ENCODE measurements at places on chromosomes 1 and 21.

- no peak for DNase-seq
Observed at GRCh38 chr21:29801122-29801521, 138.7 kb downstream of the GRIK1 start.

- DNase-seq, result no peak
Observed at GRCh38 chr1:94463056-94463764, 45.0 kb downstream of the ABCD3 start.

- no peak for DNase-seq
Observed at GRCh38 chr1:235893840-235894239, 27.1 kb upstream of the LYST start.

DNA sequence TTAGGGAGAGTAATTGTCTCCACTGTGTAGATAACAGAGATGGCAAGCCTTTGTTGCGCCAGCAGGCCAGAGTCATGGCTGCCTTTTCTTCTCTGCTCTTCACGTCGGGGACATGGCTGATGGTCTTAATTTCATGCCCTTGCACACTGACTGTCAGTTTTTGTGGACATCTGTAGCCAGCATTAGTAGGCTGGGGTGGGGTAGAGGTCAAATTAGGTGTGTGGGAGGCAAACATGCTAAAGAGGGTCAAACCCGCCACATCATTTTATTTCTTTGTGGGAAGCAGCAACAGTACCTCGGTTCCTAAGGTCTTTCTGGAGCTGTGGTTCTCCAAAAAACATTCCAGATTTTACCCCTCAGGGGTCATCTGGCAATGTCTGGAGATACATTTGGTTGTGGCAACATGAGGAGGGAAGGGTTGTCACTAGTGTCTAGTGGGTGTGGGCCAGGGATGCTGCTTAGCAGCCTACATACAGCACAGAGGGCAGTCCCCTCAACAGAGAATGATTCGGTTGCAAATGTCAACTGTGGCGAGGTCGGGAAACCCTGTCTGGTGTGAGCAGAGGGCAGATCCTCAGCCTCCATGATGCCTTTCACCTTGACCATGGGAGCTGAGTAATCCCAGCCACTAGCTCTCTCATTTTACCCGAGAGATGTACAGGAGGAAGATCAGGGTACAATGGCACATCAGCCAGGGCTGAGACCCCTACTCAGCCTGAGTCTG lies 14.7 kb downstream of the RUNX1 start:
- no peak for DNase-seq

GRCh38 chr1:161720956-161721737 lies at the start of gene FCRLB:
FCRLB (plus strand) TSS chr1:161721544; CDS start chr1:161722673, 1,129 bp downstream.
- DNase-seq, result no peak

GRCh38 chr1:196180847-196181593 lies 427.2 kb downstream of the KCNT2 start:
- DNase-seq, result no peak

GRCh38 chr1:159200769-159201168 lies 3.9 kb upstream of the ACKR1 start:
- DNase-seq, result no peak

DNA sequence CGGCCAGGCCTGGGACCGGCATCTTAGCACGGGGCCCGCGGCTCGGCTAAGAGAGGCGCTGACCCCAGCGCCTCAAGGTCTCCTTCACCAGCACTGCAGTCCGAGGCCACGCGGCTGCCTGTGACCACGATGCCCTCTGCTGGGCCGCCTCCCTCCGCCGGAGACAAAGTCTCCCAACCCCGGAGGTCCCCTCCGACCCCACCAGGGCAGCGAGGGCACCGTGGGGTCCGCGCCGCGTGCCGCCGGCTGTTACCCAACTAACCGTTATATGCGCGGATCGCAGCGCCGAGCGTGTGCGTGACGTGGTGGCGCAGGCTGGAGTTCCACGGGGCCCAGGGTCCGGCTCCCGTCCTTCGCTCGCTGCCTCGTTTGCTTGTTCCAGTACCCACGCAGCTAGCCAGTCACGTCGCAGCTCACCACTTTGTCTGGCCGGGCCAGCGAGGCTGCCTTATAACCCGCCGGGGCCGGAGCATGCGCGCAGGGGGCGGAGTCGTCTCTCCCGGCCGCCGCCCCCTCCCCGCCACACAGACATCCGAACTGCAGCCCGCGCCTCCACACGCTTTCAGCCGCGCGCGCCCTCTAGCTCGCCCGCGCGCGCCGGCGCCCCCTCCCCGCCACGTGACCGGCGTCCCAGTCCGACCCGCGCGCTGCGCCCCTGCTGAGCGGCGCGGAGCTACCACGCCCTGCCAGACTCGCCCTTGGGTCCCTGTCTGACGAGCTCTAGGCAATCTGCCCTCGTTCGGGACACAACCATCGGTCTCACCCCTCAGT lies at the start of gene SLC16A1:
TSS of gene SLC16A1 (minus strand) at position 424 of the 771 bp plus-strand sequence. CDS start 26,888 bp downstream, outside the sequence.
- DNase-seq, result peak; percentile 95

DNA sequence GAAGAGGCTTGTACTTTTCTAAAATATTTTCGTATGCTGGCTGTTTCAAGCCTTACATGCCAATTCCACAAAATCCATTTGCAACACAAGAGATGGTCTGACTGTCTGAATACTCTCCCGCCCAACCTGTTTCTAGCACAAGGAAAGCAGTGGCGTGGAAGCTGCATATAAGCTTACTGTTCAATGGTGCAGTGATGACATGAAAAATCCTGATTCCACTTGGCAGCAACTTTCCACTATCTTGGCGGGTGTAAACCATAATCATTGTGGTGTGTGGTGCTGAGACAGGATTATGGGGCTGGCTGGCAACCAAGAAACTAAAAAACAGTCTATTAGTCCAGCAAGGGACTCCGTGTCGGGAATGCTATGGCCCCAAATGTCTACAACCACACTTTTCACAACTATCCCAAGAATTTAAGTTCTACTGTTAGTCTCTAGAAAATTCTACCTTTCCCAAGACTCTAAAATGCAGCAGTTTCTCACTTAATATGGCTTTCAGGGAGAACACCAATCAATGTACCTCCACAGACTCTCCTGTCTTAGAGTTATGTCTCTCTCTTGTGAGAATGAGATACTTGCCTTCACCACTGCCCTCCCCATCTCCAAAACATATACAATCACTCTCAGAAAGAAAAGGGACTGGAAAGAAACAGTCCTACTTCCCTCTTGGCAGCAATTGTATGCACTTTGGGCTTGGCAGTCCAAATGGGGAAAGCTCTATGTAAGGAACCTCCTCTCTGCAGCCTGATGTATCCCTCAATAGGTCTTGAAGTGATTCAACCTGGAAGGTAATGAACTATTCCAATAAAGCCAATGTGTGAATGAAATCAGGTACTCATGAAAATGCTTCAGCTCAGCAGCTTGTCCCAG lies 9.5 kb downstream of the COLGALT2 start:
- peak; percentile 74 for DNase-seq

DNA sequence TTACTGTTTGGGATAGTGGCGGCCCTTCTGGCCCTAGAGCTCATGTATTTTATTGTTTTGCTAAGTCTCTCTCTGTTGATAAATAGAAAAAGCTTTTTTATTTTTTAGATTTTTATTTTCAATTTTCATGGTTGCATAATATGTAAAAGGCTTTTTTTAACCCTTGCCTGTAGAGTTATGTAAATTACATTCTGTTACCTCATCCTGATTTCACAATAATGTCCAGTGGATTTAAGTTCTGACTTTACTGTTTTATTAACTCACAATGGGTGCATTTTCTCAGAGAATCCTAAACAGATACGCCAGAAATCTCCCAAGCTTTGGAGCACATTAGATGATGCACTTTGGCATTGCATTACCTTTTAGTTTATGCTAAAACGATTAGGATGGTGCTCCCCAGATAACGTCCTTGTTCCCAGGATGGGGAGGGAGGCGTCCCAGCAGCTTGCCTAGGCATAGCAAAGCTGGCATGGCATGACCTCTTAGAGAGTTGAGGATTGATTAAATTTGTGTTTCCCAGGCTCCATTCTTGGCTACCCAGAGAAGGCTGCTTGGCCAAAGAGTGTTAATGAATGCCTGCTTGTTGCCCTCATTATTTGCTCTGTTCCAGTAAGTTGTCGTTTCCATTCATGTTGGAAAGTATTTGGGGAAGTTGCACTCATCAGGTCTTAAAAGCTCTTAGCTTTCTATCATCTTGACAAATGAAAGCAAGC lies 17.1 kb downstream of the UTP25 start:
- DNase-seq, result no peak

GRCh38 chr1:245398180-245398579 lies 243.4 kb downstream of the KIF26B start:
- DNase-seq, result no peak

- DNase-seq, result no peak
Observed at GRCh38 chr1:188367661-188368060, 1538.9 kb downstream of the PLA2G4A start.

GRCh38 chr1:22680726-22681125 lies 27.7 kb downstream of the C1QB start:
- DNase-seq, result no peak

DNA sequence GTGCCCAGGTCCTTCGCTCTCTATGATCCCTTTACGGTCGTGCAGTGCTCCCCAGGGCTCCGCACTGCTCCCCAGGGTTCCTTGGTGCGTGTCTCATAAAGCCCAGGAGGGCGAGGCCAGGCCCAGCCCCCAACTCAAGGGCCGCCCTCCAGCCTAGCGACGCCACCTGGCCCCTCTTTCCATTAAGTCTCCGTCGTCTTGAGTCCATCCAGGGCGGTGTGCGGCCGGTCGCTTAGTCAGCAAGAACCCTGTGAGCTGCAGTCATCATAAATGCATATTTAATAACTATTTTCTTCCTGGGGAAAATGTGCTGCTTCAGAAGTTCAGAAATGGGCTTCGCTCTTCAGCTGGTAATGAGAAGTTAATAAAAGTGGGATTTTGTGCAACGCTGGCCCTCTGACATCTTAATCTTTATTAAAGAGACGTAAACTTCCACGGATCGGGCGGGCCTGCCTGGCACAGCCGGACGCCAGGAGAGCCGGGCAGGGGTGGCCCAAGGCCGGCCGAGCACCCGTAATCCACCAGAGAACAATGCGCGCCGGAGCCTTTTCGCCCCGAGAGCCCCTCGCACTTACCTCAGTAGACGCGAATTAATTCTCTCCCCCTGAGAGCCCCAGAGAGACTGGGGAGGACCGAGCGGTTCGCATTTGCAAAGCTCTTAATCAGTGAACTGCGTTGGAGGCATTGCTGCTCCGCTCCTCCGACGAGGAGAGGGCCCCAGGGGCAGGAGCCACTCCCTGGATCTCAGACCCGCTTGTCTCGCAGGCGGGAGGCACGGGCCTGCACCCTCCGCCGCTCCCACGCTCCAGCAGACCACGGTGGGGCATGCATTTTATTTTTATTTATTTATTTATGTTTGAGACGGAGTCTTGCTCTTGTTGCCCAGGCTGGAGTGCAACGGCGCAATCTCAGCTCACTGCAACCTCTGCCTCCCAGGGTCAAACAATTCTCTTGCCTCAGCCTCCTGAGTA lies 188.3 kb upstream of the ARHGEF16 start:
- DNase-seq, result no peak

GRCh38 chr1:230979389-230979716 lies 459 bp downstream of the ARV1 start:
- no peak for DNase-seq

- peak; percentile 38 for DNase-seq
Observed at GRCh38 chr1:245693941-245694752, 539.4 kb downstream of the KIF26B start.

GRCh38 chr1:171948511-171948910 lies 107.2 kb downstream of the DNM3 start:
- no peak for DNase-seq

DNA sequence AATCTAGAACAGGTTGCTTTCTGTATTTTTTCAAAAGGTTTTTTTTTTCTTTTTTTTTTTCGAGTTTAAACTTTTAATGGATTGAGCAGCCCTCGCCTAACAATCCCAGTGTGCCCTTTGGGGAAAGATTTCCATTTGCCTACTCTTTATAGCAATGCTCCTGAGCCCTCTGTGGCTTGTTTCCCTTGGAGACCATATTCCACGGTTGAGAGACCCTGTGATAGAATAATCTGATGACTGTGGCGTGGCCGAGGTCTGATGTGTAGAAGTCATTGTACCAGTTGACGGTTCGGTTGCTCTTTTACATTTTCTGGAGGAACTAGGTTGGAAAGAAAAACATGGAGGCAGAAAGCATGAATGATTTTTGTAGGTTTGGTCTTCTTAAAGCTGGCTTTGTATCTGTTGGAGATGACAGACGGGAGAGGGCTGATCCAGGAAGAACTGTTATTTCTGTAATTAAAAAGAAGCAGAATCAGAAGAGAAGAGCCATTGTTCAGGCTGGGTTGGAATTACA lies 305.7 kb upstream of the NRIP1 start:
- DNase-seq, result no peak

GRCh38 chr1:152189657-152190442 lies 30.8 kb upstream of the RPTN start:
- DNase-seq, result no peak

DNA sequence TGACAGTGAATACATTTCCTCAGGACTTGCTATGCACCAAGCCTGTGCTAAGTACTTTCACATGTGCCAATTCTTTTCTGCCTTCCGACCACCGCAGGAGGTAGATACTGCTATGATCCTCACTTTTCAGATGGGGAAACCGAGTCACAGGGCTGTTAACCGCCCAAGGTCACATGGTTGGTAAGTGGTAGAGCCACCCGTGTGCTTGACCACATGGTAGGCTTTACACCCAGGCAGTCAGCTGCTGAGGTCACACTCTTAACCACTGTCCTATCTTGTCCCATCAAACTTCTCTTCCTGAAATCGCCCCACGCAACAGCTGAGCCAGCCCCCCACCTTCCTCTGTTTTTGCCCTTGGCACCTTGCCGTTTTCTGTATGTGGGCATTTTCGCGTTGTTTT lies 31.0 kb upstream of the SDHB start:
- no peak for DNase-seq

- no peak for DNase-seq
Observed at GRCh38 chr1:57272601-57273000, 151.3 kb downstream of the DAB1 start.

- DNase-seq, result no peak
Observed at GRCh38 chr1:43454270-43455011, 710 bp upstream of the HYI start.

- DNase-seq, result peak; percentile 11
Observed at GRCh38 chr21:45147473-45148315, 73.3 kb downstream of the ADARB1 start.

DNA sequence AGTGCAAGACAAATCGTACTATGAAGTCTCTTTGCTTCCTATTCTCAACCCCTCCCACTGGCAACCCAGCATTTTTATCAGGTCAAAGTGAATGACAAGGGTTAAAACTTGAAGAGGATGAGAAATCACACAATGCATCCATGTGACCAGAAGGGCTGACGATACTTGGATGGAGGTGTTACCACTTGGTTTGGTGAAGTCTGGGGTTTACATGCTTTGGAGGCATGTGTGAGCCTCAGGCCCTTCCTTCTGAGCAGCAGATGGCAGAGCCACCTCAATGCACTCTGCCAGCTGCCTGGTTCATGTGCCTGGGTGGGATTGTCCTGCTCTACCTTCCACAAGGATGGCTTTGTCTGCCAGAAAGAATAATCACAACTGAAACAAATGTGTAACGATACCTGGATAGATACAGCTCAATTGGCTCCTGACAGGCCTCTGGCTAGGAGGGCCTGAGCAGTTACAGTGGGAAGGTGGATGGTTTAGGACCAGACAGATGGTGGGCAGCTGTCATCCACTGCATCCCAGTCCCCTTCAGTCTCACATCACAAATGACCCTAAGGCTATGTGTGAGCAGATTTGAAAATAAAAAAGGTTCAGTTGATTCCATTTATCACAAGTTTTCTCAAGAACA lies 51.5 kb upstream of the CNIH3 start:
- DNase-seq, result no peak
